Activated CD4-positive, alpha-beta T cell treated with anti-CD3 and anti-CD28 coated beads for 4 hours (primary cell): ENCODE measurements at places on chromosomes 16 and 17.

DNA sequence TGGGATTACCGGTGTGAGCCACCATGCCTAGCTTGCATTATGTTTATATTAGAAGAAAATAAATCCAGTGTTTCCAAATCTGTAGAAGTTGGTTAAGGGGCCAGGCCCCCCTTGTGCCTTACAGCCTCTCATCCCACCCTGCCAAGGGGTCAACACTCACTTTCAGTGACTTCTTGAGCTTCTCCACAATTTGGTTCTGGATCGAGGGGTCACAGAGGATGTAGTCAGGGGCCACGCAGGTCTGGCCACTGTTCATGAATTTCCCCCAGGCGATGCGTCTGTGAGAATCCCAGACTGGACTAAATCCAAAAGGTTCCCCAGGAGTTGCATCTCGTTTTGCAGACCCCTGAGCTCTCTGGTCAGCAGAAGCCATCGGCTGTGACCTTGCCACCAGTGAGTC, 7.2 kb downstream of the ALDH3A1 start:
- DNase-seq = no peak

DNA sequence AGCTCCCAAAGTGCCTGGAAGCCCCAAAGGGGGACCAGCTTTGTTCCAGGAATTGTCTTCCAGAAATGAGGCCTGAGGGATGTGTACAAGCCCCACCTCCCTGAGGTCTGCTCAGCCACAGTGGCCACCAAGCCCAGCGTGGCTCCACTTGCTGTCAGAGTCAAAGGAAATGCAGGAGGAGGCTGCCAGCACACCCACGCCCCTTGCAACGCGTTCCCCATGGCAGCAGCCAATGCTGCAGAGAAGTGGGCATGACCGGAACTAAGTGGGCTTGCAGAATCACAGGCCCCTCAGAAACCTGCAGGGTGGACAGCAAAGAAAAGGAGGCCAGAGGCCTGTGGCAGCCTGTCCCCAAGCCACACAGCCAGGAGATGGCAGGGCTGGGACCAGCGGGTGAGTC, 320.8 kb downstream of the FOXL1 start:
- DNase-seq = no peak

- DNase-seq = no peak
Measured at GRCh38 chr16:56284521-56284920, 93.2 kb downstream of the GNAO1 start.

- no peak for DNase-seq
Measured at GRCh38 chr17:79369001-79369400, 241.8 kb downstream of the RBFOX3 start.

DNA sequence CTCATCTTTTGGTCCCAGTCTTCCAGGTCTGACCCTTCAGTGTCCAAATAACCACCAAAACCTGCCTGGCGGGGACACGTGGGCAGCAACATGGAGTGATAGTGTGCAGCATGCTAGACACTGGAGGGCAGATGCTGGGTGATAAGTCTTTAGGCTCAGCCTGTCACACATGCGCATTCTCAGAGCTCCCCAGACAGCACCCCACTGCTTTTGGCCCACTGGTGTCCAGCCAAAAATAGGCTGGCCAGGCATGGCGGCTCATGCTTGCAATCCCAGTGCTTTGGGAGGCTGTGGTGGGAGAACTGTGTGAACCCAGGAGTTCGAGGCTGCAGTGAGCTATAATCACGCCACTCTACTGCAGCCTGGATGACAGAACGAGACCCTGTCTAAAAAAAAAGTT, 12.3 kb downstream of the GINS2 start:
- no peak for DNase-seq
